CD4-positive, alpha-beta T cell treated with Interleukin-12 subunit alpha and Interleukin-12 subunit beta, for 1 hour (primary cell): ENCODE measurements at places on chromosomes 2 and 18.

GRCh38 chr2:177268187-177268871 is 3.8 kb upstream of the NFE2L2 start:
- no peak for DNase-seq

DNA sequence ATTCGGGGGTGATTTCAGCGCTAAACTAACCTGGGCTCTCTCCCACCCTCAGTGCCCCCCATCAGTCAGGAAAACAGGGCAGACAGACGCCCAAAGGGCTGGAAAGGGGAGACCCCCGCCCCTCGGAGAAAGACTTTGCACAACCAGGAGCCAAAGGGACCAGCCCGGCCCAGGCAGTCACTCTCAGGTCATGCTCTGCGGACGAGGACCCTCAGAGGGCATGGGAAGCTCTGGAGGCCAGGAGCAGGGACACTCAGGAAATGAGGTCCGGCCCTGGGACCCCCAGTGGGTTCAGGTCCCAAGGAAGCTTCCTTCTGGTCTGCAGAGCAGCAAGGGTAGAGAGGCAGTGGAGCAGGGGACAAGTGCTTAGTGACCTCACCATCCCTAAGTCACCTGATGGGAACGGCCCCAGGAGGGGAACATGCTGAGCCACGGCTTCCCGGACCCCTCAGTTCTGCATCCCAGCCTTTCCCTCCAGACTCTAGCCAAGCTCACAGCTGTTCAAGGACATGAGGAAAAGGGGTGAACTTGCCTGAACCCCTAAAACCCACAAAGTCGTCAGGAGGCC is 88.0 kb upstream of the GPC1 start:
- DNase-seq, result no peak

GRCh38 chr2:2699121-2699505 is 368.0 kb upstream of the MYT1L start:
- no peak for DNase-seq

- DNase-seq, result peak; percentile 46
These were observed 4.2 kb downstream of the CLK1 start for GRCh38 chr2:200860092-200860795.
